Naive thymus-derived CD8-positive, alpha-beta T cell (primary cell): ENCODE measurements at places on chromosomes 12 and 14.

GRCh38 chr12:67885375-67886169 lies 103.7 kb upstream of the IFNG-AS1 start:
- no peaks in the 10 kb centered on the region for H3K36me3 ChIP-seq
- peaks cover 4% of the 10 kb centered on the region for H3K4me1 ChIP-seq
- DNase-seq, result no peak
- no peak overlapping the region for H3K4me3 ChIP-seq

- H3K27me3 ChIP-seq, result no peaks in the 10 kb centered on the region
- no peaks in the 10 kb centered on the region for H3K36me3 ChIP-seq
- peak overlapping the region; percentile 97 for H3K27ac ChIP-seq
- peak; percentile 65 for DNase-seq
- H3K4me1 ChIP-seq, result peaks cover 8% of the 10 kb centered on the region
Measured at GRCh38 chr14:22002860-22003284, 329.3 kb upstream of the OR4E1 start.

GRCh38 chr12:9372202-9372601 lies 164.0 kb upstream of the PZP start:
- H3K36me3 ChIP-seq, result no peaks in the 10 kb centered on the region
- H3K4me1 ChIP-seq, result peaks cover 2% of the 10 kb centered on the region

DNA sequence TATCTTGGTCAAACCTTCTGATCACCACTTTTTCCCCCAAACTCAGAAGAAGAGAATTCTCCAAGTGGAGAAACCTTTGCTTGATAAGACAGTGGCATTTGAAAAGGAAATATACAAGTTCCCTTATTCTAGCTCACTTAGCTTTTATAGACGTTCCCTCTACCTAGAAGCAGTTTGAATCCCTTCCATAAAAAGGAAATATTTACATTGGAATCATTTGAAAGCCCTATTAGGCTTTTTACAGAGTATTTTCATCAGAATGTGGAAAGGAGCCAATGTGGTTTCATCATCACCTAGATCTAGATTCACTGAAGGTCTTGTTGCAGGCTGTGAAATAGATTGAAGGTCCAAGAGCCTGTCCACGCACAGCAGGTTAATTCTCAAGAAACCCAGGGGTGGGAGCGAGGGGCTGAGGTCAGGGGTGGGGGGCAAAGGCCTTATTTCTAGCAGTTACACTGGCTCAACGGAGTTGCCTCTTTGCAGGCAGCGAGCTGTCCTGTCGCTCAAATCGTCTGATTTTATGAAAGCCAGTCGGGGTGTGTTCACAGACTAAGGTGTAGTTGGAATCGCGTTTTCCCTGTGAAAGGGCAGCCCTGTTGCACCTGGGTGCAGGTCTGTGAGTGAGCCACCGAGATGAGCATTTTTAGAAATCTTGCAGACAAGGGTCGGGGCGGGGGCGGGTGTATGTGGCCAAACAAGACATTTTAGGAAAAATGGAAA lies 45.6 kb downstream of the AACS start:
- peaks cover 70% of the 10 kb centered on the region for H3K36me3 ChIP-seq
- no peak overlapping the region for H3K4me3 ChIP-seq

- H3K27me3 ChIP-seq, result no peaks in the 10 kb centered on the region
- no peaks in the 10 kb centered on the region for H3K36me3 ChIP-seq
- DNase-seq, result no peak
- no peak overlapping the region for H3K4me3 ChIP-seq
- H3K4me1 ChIP-seq, result peaks cover 21% of the 10 kb centered on the region
Measured at GRCh38 chr14:68402525-68403101, 390.3 kb downstream of the ZFP36L1 start.

DNA sequence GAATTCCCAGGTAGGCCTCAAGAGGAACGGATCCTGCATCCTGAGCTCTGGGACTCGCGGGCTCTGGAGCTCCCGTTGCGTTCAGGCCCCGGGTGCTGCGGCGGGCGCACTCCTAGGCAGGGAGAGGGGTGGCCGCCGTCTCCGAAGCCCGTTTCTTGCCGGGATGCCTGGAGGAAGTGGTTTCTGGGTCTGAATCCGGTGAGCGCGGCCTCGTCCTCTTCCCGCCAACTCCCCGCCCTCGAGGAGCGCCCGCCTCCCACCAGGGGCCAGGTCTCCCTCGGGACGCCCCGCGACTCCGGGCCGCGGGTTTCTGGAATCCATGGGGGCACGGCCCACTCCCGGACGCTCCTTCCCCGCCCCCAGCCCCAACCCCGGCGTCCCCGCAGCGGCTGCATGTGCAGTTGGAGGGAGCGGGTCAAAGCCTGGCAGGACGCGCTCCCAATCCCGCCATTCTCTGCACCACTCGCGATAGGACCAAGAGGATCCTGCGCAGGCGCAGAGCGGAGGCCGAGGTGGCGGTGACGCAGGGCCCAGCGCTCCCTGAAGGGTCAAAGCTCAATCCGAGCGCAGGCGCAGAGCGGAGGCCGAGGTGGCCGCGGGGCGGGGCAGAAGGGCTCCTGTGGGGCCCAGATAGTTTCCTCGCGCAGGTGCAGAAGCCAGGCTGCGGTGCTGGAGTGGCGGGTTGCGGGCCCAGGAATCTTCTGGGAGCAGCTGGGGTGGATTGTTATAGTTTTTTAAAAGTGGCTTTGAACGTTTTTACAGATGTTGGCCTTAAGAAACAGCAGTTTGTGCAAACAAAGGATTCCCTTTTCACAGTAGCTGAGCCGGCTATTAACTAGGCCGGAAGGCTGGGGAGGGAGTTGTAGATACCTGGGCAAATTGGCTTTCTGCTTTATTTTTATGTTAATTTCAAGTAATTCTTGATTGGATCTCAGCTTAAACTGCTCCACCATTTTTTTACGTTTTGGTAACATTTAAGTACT lies 796.4 kb downstream of the AACS start:
- DNase-seq, result no peak
- H3K27ac ChIP-seq, result no peak overlapping the region
- H3K36me3 ChIP-seq, result peaks cover 7% of the 10 kb centered on the region
- H3K4me3 ChIP-seq, result no peak overlapping the region
- H3K4me1 ChIP-seq, result no peaks in the 10 kb centered on the region
- peaks cover 6% of the 10 kb centered on the region for H3K27me3 ChIP-seq

- no peaks in the 10 kb centered on the region for H3K36me3 ChIP-seq
- H3K4me1 ChIP-seq, result peaks cover 8% of the 10 kb centered on the region
- no peak overlapping the region for H3K27ac ChIP-seq
- DNase-seq, result no peak
Measured at GRCh38 chr12:31206038-31206670, 119.8 kb downstream of the SINHCAF start.

DNA sequence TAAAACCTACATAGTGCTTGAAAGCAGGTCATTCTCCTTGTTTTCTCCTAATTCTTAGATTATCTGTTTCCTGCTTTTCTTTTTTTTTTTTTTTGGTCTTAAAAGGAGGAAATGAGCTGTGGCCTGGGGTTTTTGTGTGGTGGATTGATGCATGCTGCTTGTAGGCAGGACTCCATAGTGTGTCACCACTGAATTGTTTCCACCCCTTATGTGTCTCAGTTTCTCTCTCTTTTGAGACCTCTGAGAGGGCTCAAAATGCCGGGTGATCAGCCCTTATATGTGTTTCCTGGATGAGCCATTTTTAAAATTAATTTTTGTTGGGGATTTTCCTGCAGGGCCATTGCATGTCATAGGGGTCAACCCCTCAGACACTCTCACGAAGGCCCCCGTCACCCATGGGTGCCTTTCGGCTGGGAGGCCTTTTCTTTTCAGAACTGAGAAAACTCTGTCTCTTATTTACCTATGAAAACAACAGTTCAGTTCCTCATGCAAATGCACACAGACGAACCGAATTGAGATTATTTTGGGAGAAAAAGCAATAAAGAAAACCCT lies 32.0 kb upstream of the LRRK2 start:
- peaks cover 2% of the 10 kb centered on the region for H3K36me3 ChIP-seq
- H3K4me1 ChIP-seq, result peaks cover 2% of the 10 kb centered on the region
- H3K27ac ChIP-seq, result no peak overlapping the region
- peaks cover 1% of the 10 kb centered on the region for H3K27me3 ChIP-seq

- no peak overlapping the region for H3K27ac ChIP-seq
- no peak for DNase-seq
- H3K4me3 ChIP-seq, result no peak overlapping the region
- no peaks in the 10 kb centered on the region for H3K27me3 ChIP-seq
- no peaks in the 10 kb centered on the region for H3K4me1 ChIP-seq
Measured at GRCh38 chr12:5247144-5247543, 184.8 kb upstream of the NTF3 start.

DNA sequence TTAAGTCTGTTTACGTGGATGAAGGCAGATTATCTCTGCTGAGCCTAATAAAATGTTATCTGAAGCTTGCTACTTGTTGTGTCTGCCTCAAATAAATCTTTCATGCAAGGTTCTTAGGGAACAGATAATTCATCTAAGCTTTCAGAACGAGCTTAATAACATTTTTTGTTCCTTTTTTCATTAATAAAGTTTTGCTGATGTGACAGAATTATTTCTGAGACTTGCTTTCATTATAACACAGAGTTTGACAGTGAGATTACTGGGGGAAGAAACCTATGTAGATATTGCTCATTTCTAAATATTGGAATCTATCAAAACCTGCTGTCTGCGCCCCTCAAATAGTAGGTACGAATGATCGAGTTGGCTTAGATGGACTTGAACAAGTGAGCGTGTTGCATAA lies 948.7 kb upstream of the SEL1L start:
- H3K36me3 ChIP-seq, result no peaks in the 10 kb centered on the region
- H3K4me3 ChIP-seq, result no peak overlapping the region
- no peaks in the 10 kb centered on the region for H3K4me1 ChIP-seq
- no peak for DNase-seq
- H3K27me3 ChIP-seq, result no peaks in the 10 kb centered on the region

GRCh38 chr14:105483300-105484068 lies 3.2 kb upstream of the CRIP1 start:
- peak overlapping the region; percentile 100 for H3K27ac ChIP-seq
- H3K4me3 ChIP-seq, result no peak overlapping the region
- no peaks in the 10 kb centered on the region for H3K36me3 ChIP-seq
- DNase-seq, result peak; percentile 19
- no peaks in the 10 kb centered on the region for H3K27me3 ChIP-seq
- H3K4me1 ChIP-seq, result peaks cover 32% of the 10 kb centered on the region

GRCh38 chr14:32129124-32129523 lies 52.0 kb downstream of the ARHGAP5 start:
- peaks cover 67% of the 10 kb centered on the region for H3K36me3 ChIP-seq
- DNase-seq, result no peak
- H3K27ac ChIP-seq, result peak overlapping the region; percentile 39
- no peak overlapping the region for H3K4me3 ChIP-seq
- no peaks in the 10 kb centered on the region for H3K27me3 ChIP-seq

DNA sequence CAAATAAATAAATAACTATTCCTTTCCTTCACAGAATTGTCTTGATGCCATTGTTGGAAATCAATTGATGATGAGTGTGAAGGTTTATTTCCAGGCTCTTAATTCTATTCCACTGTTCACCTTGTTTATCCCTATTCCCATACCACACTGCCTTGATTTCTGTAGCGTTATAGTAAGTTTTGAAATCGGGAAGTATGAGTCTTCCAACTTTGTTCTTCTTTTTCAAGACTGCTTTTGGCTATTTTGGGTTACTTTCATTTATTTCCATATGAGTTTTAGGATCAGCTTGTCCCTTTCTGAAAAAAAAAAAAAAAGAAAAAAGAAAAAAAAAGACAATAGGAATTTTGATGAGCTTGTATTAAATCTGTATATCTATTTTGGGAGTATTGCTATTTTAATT lies 9.3 kb upstream of the CDK2AP1 start:
- H3K27me3 ChIP-seq, result no peaks in the 10 kb centered on the region
- H3K27ac ChIP-seq, result no peak overlapping the region
- H3K4me3 ChIP-seq, result no peak overlapping the region
- no peaks in the 10 kb centered on the region for H3K4me1 ChIP-seq
- DNase-seq, result no peak
- no peaks in the 10 kb centered on the region for H3K36me3 ChIP-seq

GRCh38 chr12:89960011-89960507 lies 251.4 kb upstream of the ATP2B1 start:
- H3K27ac ChIP-seq, result no peak overlapping the region
- no peaks in the 10 kb centered on the region for H3K27me3 ChIP-seq
- H3K4me3 ChIP-seq, result no peak overlapping the region
- peaks cover 13% of the 10 kb centered on the region for H3K4me1 ChIP-seq
- H3K36me3 ChIP-seq, result no peaks in the 10 kb centered on the region

- H3K4me1 ChIP-seq, result peaks cover 28% of the 10 kb centered on the region
- no peak for DNase-seq
- no peaks in the 10 kb centered on the region for H3K27me3 ChIP-seq
- H3K4me3 ChIP-seq, result no peak overlapping the region
- H3K36me3 ChIP-seq, result no peaks in the 10 kb centered on the region
Measured at GRCh38 chr12:131901431-131902331, 7.3 kb downstream of the ULK1 start.

- peaks cover 21% of the 10 kb centered on the region for H3K36me3 ChIP-seq
- peaks cover 61% of the 10 kb centered on the region for H3K4me1 ChIP-seq
- H3K4me3 ChIP-seq, result no peak overlapping the region
Measured at GRCh38 chr12:59626382-59626781, 30.6 kb downstream of the SLC16A7 start.

GRCh38 chr14:77458249-77458950 lies 507 bp downstream of the AHSA1 start:
- H3K4me3 ChIP-seq, result peak overlapping the region; percentile 100
- H3K4me1 ChIP-seq, result peaks cover 51% of the 10 kb centered on the region
- peak overlapping the region; percentile 99 for H3K27ac ChIP-seq
- peaks cover 5% of the 10 kb centered on the region for H3K36me3 ChIP-seq
- peak; percentile 8 for DNase-seq
- no peaks in the 10 kb centered on the region for H3K27me3 ChIP-seq

GRCh38 chr14:32318087-32318795 lies 10.9 kb upstream of the AKAP6 start:
- no peak for DNase-seq
- no peak overlapping the region for H3K27ac ChIP-seq

DNA sequence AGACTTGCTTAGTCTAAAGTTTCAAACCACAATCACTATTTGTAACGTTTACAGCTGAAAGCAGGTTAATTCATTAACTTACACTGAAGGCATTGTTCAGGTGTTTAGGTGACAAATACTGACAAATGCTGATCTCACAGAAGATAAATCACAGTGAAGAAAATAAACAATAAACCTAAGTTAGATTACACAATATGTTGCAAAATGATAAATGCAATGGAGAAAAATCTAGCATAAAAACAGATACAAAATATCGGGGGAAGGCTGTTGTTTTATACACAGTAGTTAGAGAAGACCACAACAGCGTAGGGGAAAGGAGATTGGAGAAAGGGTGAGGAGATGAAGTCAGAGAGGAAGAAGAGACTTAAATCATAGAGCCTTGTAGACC lies 3.0 kb downstream of the SCAF11 start:
- DNase-seq, result no peak
- H3K4me3 ChIP-seq, result peak overlapping the region; percentile 90
- H3K27me3 ChIP-seq, result peaks cover 4% of the 10 kb centered on the region
- H3K4me1 ChIP-seq, result peaks cover 51% of the 10 kb centered on the region
- H3K27ac ChIP-seq, result no peak overlapping the region
- H3K36me3 ChIP-seq, result peaks cover 41% of the 10 kb centered on the region

GRCh38 chr12:83468988-83469908 lies 782.5 kb downstream of the TMTC2 start:
- no peak overlapping the region for H3K4me3 ChIP-seq
- H3K36me3 ChIP-seq, result no peaks in the 10 kb centered on the region
- H3K27me3 ChIP-seq, result no peaks in the 10 kb centered on the region
- H3K27ac ChIP-seq, result no peak overlapping the region
- H3K4me1 ChIP-seq, result no peaks in the 10 kb centered on the region
